ENCODE measurements at places on chromosomes 12 and 14. TPM values are rescaled to one million over a fixed set of nuclear protein-coding genes. Genes with fewer than 3 reads are reported as not detected.

- H3K27ac ChIP-seq, result no peak overlapping the region
- DNase-seq, result no peak
- H3K36me3 ChIP-seq, result no peaks in the 10 kb centered on the region
These were observed 47.3 kb downstream of the GPR137C start for GRCh38 chr14:52599974-52600373.

DNA sequence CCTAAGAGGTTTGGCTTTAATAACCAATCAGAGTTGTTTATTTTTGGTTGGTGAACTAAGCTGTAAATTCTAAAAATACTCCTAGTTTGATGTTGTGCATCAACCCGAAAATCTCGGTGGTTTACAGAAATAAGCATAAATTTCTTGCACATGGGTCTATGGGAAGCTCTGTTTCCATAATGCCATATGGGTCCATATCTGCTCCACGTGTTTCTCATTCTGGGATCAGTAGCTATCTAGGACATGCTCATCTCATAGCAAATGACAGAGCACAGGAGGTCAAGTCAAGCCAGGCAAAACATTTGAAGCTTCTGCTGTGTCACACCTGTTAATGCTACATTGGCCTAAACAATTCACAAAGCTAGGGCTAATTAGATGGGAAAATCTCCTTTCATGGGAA lies 23.1 kb downstream of the NUP37 start:
- H3K4me1 ChIP-seq, result no peaks in the 10 kb centered on the region
- H3K27ac ChIP-seq, result no peak overlapping the region
- H3K36me3 ChIP-seq, result peaks cover 14% of the 10 kb centered on the region
- DNase-seq, result no peak
- no peaks in the 10 kb centered on the region for H3K27me3 ChIP-seq
- H3K4me3 ChIP-seq, result no peak overlapping the region

GRCh38 chr14:60856111-60856510 lies 121.5 kb downstream of the MNAT1 start:
- H3K36me3 ChIP-seq, result no peaks in the 10 kb centered on the region
- no peak overlapping the region for H3K27ac ChIP-seq
- no peaks in the 10 kb centered on the region for H3K4me1 ChIP-seq
- no peak overlapping the region for H3K4me3 ChIP-seq
- no peak for DNase-seq

DNA sequence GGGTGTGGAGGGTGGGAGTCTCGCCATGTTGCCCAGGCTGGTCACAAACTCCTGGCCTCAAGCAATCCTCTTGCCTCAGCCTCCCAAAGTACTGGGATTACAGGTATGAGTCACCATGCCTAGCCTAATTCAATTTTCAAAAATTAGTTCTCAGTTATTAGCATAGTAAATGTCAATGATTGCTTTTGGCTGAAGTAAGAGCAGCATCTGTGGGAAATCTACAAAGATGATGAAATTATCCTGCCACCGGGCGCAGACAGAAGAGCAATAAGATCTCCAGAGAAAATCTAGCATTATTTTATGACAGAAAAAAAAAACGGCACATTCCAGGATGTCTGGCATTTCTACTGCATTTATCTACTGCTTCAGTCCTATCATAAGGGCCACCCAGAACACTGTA lies 97.9 kb upstream of the DAAM1 start:
- H3K4me1 ChIP-seq, result no peaks in the 10 kb centered on the region

DNA sequence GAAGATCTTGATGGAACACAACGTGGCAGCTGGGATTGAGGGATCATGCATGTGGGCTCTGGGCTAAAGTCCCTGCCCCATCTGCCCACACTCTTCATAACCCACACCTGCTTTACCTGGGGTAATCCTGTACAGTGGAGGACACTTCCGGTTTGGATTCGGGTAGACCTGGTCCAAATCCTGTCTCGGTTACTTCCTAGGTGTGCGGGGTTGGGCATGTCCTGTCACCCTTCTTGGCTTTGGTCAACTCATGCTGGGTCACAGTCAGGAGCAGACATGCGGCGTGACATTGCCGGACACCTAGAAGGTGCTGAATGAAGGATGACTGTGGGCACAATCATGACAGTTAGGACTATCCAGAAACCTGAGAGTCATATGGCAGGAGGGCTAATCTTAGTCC lies 30.7 kb upstream of the WSCD2 start:
- no peak overlapping the region for H3K27ac ChIP-seq
- H3K4me1 ChIP-seq, result peaks cover 10% of the 10 kb centered on the region
- no peak overlapping the region for H3K4me3 ChIP-seq
- no peaks in the 10 kb centered on the region for H3K27me3 ChIP-seq
- no peak for DNase-seq

The OR4E2 gene
- polyA plus RNA-seq, result not detected

DNA sequence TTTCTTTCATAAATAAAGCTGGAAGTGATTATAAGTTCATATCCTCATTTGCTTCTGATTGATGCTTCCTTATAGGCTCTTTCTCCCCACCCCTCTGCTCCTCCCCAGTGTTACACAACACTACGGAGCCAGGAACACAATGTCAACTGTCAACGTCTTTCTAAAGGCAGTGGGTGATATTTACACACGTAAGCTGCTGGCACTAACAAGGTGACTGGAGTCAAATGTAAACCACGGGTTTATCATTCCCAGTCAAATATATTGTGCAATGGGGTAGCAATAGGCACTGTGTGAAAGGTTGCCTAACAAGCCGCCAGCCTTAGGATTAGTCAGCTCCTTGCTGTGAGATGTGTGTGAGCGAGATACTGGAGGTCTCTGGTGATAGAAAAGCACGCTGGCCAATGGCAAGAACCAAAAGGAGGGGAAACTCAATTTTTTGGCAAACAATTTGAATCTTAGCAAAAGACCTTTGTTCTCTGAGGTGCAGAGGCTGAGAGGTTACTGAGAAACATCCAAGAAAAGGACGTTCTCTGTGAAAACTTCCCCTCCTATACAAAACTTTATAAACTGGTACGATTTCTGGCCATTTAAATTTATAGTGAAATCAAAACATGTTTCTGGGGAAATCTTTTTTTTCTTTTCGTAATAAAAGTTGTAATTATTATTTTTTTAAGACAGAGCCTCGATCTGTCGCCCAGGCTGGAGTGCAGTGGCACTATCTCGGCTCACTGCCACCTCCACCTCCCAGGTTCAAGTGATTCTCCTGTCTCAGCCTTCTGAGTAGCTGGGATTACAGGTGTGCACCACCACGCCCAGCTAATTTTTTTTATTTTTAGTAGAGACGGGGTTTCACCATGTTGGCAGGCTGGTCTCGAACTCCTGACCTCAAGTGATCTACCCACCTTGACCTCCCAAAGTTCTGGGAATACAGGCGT lies 22.3 kb upstream of the HECTD1 start:
- DNase-seq, result peak; percentile 51
- no peak overlapping the region for H3K27ac ChIP-seq
- 0 out of 2 replicates have a peak overlapping the region, but pooled peaks have one; percentile 12 for H3K4me3 ChIP-seq
- H3K36me3 ChIP-seq, result no peaks in the 10 kb centered on the region
